Effector memory CD8-positive, alpha-beta T cell (primary cell): ENCODE measurements at places on chromosomes 13 and 19.

GRCh38 chr13:71524613-71525304, 342.2 kb downstream of the DACH1 start:
- no peaks in the 10 kb centered on the region for H3K36me3 ChIP-seq
- H3K4me1 ChIP-seq: no peaks in the 10 kb centered on the region
- DNase-seq: no peak
- no peak overlapping the region for H3K4me3 ChIP-seq
- H3K27me3 ChIP-seq: no peaks in the 10 kb centered on the region
- no peak overlapping the region for H3K27ac ChIP-seq

DNA sequence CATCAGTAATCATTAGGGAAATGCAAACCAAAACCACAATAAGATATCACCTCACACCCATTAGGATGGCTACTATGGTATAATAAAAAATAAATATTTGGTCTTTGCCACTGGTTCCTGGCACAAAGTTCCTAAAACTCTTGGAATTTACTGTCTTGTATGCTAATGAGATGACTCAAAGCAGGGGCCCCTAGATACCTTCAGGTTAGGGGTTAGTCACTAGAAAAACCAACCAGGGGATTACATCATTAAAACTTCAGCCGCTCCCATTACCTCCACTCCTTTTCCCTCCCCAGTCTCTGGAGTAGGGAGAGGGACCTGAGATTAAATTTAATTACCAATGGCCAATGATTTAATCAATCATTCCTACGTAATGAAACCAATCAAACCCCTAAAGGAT, 49.6 kb downstream of the THSD1 start:
- no peaks in the 10 kb centered on the region for H3K36me3 ChIP-seq
- H3K4me3 ChIP-seq: no peak overlapping the region
- peaks cover 2% of the 10 kb centered on the region for H3K4me1 ChIP-seq

DNA sequence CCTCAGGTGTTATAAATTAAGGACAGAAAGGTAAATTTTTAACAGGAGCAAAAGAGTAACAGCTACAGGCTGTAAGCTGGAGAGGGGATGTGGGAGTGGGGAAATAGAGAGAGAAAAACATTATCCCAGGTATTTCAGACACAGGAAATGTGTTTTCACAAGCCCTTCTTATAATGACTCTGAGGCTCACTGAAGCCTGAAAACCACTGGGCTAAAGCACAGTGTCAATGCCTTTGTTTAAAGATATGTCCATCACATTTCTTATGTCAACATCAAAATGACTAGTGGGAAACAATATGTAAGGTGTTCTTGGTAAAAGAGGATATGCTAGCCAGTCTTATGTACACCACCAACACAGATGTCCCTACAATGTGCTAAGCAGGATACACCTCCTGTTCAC, 365.9 kb downstream of the FGF14 start:
- no peaks in the 10 kb centered on the region for H3K27me3 ChIP-seq
- H3K36me3 ChIP-seq: no peaks in the 10 kb centered on the region
- H3K27ac ChIP-seq: no peak overlapping the region
- H3K4me1 ChIP-seq: no peaks in the 10 kb centered on the region
- H3K4me3 ChIP-seq: no peak overlapping the region
- DNase-seq: no peak

DNA sequence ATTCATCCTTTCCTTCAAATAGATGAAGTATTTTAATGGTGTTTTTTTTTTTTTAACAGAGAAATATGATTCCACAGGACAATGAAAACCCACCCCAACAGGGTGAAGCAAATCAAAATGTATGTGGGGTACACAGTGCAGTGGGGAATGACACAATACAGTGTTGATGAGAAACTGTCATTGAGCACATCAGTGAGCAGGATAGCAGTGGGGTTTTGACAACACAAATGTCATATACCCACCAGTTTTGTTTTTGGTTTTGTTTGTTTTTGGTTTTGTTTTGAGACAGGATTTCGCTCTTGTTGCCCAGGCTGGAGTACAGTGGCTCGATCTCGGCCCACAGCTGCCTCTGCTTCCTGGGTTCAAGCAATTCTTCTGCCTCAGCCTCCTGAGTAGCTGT, 29.2 kb downstream of the ZNF844 start:
- peaks cover 49% of the 10 kb centered on the region for H3K27me3 ChIP-seq
- no peaks in the 10 kb centered on the region for H3K36me3 ChIP-seq
- H3K27ac ChIP-seq: no peak overlapping the region
- peaks cover 4% of the 10 kb centered on the region for H3K4me1 ChIP-seq
- DNase-seq: no peak

DNA sequence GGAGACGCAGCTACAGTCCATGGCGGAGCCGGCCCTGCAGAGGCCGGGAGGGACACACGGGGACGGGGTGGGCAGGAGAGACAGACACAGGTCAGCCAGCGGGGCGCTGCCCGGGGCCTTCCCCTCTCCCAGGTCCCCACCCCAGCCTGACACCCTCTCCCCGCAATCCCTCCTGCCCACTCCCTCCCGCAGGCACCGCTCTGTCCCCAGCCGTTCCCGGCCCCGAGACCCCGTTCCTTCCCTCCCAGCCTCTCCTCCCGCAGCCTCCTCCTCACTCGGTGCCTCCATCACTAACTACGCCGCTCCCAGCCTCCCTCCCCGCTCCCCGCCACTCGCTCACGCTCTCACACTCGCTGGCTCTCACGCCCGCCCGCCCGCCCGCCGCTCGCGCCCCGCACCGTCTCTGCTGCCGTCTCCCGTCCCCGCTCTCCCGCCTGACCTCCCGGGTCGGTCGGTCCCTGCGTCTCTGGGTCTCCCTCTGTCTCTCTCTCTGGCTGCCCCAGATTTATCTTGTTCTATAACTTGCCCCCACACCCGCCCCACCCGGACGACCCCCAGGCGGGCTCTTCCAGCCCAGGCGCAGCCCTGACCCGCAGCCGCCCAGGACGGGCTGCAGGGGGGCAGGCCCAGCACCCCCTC, 15.2 kb downstream of the ERFL start:
- no peak for DNase-seq
- H3K4me1 ChIP-seq: peaks cover 38% of the 10 kb centered on the region
- H3K36me3 ChIP-seq: peaks cover 46% of the 10 kb centered on the region
- no peak overlapping the region for H3K4me3 ChIP-seq

DNA sequence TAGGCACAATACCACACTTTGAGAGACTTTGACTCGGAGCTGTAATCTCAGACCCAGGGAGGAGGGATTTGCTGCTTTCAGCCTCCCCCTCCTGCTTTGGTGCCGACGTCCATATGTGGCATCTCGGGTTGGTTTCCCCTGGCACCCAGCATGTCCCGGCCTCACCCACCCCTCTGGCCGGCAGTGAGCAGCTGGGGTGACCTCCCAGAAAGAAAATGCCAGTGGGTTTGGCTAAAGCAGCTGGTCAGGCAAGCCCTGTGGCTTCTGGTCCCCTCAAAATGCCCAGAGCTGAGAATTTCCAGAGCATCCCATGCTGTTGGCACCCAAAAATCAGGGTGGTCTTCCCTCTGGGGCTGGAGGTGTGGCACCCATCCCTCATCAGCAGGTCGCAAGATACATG, 34.1 kb downstream of the INSR start:
- H3K27me3 ChIP-seq: peaks cover 27% of the 10 kb centered on the region
- H3K36me3 ChIP-seq: no peaks in the 10 kb centered on the region
- no peak for DNase-seq
- H3K27ac ChIP-seq: no peak overlapping the region
- H3K4me1 ChIP-seq: no peaks in the 10 kb centered on the region

DNA sequence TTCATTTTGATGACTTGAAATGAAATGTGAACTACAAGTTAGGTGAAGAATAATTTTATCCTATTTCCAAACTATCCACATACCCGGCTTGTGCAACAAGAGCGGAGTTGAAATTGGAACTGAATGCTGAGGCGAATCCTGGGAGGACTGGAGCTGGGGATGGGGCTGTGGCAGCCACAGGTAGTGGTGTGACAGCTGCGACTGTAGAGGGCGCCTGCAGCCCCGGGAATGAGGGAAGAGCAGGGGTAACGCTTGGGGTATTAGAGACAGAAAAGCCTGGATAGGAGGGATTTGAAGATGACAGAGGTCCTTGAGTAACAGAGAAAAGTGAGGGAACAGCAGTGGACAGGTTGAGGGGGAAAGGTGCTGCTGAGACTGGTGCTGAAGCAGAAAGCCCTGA, 22.0 kb upstream of the STOML3 start:
- no peak overlapping the region for H3K4me3 ChIP-seq
- DNase-seq: no peak
- H3K4me1 ChIP-seq: peaks cover 2% of the 10 kb centered on the region
- no peaks in the 10 kb centered on the region for H3K27me3 ChIP-seq
- peak overlapping the region; percentile 84 for H3K27ac ChIP-seq

DNA sequence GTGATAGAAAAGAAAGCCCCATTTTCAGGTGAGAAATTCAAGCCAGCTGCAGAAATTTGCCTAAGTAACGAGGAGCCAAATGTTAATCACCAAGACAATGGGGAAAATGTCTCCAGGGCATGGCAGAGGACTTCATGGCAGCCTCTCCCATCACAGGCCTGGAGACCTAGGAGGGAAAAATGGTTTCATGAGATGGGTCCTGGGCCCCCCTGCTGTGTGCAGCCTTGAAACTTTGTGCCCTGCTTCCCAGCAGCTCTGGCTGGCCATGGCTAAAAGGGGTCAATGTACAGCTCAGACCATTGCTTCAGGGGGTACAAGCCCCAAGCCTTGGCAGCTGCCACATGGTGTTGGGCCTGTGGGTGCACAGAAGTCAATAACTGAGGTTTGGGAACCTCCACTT, 9.9 kb downstream of the N4BP2L1 start:
- peak overlapping the region; percentile 38 for H3K27ac ChIP-seq
- no peak for DNase-seq
- H3K27me3 ChIP-seq: no peaks in the 10 kb centered on the region
- peaks cover 11% of the 10 kb centered on the region for H3K36me3 ChIP-seq

GRCh38 chr13:74132152-74132775, 1.9 kb downstream of the KLF12 start:
- peaks cover 30% of the 10 kb centered on the region for H3K4me1 ChIP-seq
- H3K4me3 ChIP-seq: no peak overlapping the region
- no peak overlapping the region for H3K27ac ChIP-seq
- DNase-seq: peak; percentile 36

DNA sequence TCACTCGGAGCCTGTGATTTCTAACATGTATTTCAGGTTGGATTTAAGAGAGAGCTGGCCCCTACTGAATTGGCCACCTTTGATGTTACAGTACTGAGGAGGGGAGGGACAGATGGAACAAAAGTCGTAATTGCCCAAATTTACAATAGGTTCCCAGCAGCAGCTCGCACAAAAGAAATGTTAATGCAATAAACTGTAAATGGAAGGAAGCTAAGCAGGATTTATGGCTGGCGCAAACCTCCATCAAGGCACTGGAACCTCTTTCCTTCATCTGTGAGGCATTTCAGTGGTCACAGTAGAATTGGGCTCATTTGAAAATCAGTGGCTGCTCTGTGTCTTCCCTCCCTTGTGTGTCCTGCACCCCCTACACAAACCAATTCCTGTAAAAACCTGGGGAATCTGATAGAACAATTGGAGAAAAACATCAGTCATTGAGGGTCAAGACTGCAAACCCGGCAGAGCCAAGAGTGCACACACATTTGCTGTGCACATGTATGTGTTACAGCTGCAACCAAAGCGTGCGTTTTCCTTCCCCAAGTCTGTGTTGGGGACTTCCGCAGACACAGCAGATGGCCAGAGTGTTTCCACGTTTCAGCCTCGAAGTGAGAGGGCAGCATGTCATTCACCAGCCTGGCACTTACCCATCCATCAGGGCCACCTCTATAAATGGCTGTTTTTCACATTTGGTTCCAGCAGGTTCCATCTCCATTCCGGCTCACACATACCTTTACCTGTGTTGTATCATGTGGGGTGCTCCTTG, 192.8 kb downstream of the TM9SF2 start:
- H3K4me3 ChIP-seq: no peak overlapping the region
- H3K4me1 ChIP-seq: peaks cover 5% of the 10 kb centered on the region
- no peaks in the 10 kb centered on the region for H3K36me3 ChIP-seq
- H3K27me3 ChIP-seq: peaks cover 9% of the 10 kb centered on the region
- H3K27ac ChIP-seq: no peak overlapping the region

DNA sequence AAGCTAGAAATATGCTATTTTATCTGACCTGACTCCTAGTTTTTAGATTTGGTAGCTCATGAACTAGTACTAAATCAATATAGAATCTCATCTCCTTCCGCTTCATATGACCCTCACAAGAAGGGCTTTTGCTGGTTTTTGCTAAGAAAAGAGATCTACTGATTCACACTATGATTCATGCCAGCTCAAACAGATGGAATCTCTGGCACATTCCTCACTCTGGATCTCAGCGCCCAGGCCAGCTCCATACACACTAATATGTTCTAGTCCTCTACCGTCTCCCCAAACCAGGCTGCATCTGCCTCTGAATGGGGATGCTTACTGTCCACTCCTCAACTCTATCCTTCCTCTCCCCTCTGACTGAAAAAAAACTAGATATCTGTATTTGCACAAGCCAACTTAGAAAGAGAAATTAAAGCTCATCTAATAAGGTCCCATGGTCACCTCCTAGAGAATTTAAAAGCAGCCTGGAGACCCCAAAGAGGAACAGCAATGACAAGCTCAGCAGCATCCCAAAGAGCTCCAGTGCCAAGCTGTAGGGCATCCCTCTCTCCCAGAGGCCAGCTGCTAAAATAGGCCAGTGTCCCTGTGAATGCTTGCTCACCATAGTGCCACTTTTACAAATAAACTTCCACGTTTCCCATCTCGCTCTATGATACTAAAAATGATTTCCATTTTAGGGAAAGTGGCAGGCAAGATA, 74.9 kb downstream of the LHFPL6 start:
- H3K4me1 ChIP-seq: no peaks in the 10 kb centered on the region
- no peaks in the 10 kb centered on the region for H3K36me3 ChIP-seq
- DNase-seq: no peak
- H3K27me3 ChIP-seq: peaks cover 20% of the 10 kb centered on the region
- H3K4me3 ChIP-seq: no peak overlapping the region

- peaks cover 12% of the 10 kb centered on the region for H3K4me1 ChIP-seq
- H3K36me3 ChIP-seq: peaks cover 11% of the 10 kb centered on the region
- peak overlapping the region; percentile 90 for H3K4me3 ChIP-seq
- H3K27ac ChIP-seq: no peak overlapping the region
- no peaks in the 10 kb centered on the region for H3K27me3 ChIP-seq
Measured at GRCh38 chr19:17246681-17247425, 1.1 kb upstream of the NR2F6 start.

DNA sequence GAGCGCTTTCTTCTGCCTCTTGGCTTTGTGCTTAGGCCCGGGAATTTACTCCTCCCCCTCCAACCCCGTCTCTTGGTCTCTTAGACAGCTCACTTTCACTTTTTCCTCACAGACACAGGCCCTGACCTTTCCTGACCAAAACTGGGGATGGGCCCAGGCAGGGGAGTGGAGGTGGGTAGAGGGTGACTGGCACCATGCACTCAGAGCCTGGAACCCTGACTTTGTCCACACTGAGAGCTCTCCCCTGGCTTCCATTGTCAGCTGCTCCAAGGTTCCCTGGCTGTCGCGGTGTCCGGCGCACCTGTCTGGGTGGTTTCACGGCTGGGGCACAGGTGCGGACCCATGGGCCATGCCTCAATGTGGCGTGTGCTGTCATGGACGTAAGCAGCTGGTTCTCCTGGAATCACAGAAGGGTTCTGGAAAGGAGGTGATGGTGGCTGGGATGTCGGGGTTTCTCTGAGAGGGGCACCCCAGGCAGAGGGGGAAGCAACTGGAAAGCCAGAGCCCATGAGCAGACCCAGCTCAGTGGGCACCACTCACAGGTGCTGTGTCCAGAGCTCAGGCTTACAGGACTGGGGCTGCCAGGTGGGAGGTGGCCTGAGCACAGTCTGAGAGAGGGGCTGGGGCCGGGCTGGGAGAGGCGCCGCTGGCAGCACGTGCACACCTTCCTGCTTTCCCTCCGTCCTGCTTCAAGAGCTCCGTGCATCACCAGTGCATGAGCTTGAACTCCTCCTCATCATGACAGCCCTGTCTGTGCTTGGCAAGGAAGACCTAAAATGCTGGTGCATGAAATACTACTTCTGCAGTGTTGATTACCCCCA, 28.0 kb upstream of the C1QTNF9 start:
- H3K4me3 ChIP-seq: peak overlapping the region; percentile 34
- H3K4me1 ChIP-seq: peaks cover 61% of the 10 kb centered on the region
- H3K27me3 ChIP-seq: no peaks in the 10 kb centered on the region
